ENCODE measurements at places on chromosomes 6 and 20.

DNA sequence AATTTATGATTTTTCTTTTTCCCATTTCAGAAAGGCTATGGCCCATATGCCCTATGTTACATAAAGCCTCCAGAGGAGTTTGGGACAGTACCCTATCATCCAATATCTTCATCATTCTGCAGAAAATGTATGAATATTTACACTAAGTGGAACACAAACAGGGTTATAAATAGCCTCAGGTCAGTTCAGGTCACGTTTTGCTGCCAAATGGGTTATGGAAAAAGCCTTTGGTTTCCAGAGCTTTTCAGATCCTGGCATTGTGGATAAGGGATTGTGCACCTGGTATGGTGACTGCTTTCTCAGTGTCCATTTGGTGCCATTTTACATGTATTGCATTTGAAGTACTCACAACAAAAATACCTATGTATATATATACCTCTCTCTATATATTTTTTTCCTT lies 29.4 kb downstream of the UTRN start:
- peak; percentile 71 for DNase-seq

DNA sequence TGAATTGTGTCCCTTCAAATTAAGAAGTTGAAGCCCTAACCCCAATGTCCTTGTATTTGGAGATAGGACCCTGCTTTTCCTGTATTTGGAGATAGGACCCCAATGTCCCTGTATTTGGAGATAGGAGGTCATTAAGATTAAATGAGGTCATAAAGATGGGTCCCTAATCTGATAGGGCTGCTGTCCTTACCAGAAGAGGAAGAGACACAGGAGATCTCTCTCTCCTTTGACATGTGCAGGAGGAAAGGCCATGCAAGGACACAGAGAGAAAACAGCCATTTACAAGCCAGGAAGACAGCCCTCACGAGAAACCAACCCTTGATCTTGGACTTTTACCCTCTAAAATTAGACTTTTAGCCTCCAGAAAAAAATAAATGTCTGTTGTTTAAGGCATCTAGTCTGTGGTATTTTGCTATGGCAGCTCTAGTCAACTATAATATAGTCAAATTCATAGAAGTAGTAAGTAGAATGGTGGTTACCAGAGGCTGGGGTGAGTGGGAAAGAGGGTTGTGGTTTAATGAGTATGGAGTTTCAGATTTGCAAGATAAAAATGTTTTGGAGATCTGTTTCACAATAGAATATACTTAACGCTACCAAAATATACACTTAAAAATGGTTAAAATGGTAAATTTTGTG lies 59.3 kb downstream of the UBE3D start:
- no peak for DNase-seq

DNA sequence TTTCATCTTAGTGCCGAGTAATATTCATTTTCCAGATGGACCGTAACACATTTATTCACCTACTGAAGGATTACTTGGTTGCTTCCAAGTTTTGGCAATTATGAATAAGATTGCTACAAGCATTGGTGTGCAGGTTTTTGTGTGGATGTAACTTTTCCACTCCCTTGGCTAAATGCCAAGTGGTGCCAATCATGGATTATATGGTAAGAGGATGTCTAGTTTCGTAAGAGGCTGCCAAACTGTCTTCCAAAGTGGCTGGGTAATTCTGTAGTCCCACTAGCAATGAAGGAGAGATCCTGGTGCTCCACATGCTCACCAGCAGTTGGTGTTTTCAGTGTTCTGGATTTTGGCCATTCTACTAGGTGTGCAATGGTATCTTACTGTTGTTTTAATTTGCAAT lies 117.1 kb downstream of the IRF4 start:
- DNase-seq = no peak

DNA sequence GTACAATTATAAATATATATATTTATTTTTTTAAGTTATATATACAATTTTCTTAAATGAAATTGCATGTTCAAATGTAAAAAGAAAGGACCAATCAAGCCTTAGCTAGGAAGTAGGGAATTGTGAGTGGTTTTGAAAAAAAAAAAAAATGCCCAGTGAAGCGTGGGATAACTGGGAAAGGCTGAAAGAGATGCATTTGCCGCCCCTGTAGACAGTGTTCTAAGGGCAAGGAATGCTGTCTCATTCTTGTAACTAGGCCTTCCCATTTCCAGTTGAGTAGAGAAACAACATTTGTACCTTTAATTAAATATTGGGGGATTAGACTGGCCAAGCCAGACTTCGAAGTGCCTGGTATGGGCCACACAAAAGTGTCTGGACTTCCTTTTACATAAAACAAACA lies 430.1 kb upstream of the SLC35B3 start:
- no peak for DNase-seq

- no peak for DNase-seq
Observed at GRCh38 chr6:80009531-80009930, 5.1 kb downstream of the TTK start.

DNA sequence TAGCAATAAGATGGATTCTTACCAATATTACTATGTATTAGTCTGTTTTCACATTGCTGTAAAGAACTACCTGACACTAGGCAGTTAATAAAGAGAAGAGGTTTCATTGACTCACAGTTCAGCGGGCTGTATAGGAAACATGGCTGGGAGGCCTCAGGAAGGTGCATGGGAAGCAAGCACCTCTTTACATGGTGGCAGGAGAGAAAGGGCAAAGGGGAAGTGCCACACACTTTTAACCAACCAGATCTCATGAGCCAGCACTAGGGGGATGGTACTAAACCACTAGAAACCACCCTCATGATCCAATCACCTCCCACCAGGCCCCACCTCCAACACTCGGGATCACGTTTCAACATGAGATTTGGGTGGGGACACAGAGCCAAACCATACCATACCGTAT lies 40.7 kb upstream of the CCDC167 start:
- no peak for DNase-seq

DNA sequence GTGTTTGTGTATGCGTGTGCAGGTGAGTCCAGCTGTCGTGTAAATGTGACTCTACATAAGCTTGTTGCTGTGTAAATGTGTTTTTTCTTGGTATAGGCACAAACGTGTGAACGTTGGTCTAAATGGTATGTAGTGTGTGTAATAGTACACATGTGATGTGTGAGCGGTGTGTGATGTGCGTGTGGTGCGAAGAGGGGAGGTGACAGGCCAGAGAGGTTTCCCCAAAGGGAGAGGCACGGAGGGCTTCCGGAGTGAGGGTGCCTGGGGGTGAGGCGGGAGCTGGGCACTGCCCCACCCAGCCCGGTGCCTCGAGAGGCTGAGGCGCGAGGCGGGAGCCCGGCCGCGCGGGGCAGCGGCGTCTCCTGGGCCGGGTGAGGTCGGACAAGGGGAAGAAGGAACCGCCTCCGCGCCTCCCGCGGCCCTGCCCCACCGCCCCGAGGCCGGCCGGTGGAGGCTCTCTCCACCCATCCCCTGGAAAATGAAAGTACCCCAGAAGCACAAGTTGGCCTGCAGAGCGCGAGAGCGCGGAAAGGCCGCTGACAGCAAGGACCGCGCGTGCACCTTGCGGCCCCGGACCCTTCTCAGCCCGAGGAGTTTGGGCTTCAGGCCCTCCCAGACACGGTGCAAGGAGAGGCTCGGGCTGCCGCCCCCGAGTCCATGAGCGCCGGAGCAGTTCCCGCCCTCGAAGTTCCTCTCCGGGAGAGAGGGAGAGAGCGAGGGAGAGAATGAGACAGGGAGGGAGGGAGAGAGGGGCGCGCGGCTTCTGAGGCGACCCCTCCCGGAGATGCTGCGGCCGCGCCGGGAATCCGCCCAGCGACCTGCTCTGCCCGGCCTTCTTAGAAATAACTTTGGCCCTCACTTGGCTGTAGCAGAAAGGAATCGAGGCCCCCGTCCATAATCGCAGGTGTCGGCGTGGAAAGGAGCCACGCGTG lies 43.2 kb upstream of the OSTM1 start:
- no peak for DNase-seq

DNA sequence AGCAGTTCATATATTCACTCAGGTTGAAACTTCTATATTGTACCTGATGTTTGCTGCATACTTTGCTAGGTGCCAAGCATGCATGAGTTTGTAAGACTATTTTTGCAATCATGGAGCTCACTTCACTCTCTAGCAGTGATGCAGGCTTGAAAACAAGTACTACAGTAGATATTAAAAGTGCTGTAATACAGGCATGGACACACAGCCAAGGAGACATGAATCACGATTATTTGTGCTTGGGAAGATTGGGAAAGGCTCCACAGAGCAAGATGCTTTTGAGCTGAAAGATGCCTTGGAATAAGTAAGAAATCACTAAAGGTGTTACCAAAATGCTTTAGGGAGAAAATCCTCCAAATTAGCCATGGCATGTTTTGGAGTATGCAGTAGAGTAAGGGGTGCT lies 427.4 kb downstream of the UTRN start:
- no peak for DNase-seq

DNA sequence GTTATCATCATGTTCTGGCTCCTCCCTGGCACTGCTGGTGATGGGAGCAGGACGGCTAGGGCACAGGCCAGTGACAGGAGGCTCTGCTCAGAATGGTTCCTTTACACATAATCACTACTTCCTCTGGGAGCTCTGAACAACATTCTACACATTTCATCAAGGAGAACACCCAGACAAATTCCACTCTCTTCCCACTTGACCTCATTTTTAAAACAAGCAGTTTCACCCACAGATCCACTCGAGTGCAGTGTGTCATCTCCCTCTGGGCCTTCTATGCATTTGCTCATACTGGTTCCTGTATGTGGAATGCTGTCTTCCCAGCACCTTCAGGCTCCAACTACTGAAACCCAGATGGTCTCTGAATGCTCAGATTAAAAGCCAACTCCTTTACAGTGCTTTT lies 84.8 kb downstream of the ELOVL5 start:
- no peak for DNase-seq

- DNase-seq = no peak
Observed at GRCh38 chr20:64099880-64100565, 7.3 kb downstream of the NPBWR2 start.

DNA sequence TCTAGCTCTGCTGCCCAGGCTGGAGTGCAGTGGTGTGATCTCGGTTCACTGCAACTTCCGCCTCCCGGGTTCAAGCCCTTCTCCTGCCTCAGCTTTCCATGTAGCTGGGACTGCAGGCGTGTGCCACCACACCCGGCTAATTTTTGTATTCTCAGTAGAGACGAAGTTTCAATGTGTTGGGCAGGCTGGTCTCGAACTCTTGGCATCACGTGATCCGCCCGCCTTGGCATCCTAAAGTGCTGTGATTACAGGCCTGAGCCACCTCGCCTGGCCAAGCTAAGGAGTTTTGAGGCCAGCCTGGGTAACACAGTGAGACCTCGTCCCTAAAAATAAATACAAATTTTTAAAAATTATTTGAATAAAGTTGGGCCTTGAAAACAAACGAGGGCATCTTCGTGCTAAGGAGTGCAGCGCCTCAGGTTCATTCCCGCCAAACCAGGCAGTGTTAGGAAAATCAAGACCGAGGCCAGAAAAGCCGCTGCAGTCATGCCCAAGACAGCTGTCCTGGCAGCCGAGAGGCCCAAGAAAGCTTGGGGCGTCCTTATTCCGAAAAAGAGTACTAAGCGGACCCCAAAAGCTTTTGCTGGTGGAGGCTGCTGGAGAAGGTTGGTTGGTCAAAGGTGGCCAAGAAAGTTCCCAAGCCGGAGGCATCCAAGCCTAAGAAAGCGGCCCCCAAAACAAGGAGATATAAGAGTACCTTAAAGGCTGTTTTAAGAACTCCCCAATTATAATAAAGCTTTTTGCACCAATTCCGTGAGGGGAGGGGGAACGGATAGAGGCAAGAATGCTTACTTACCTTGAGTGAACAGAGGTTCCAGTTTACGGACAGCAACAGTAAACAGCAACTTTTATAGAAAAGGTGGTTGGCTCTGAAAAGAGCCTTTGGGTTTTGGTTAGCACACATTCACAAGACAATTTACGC lies 109.0 kb downstream of the HFE start:
- DNase-seq = no peak

GRCh38 chr6:35522660-35523658 lies 10.3 kb upstream of the TULP1 start:
- DNase-seq = no peak

DNA sequence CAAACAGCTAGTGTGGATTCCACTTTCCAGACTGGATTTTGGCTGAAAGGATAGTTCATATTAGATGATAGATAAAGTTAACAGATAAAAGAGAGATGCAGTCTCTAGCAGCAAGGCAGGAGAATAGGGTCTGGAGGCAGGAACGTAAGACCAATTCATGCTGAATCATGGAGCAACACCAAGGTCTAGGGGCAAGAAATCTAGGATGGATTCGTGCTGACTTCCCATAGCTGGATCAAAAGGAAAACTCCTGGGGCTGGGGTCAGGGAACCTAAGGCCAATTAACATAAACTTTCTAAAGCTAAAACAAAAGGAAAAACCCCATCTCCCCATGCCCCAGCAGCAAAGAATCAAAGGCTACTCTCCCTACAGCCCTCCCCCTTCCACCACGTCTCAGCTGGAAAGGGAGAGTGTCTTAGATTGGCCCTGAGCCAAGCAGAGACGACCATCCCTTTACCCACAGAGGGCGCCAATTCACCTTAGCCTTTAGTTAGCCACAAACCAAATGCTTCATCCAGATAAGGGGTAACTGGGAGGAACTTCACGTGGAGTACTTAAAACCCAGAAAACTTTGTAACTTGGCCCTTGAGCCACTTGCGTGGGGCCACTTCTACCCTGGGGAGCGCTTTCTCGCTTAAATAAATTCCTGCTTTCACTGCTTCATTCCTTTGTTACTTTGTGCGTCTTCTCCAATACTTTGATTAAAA lies 7.6 kb downstream of the TREM1 start:
- DNase-seq = peak; percentile 27

- no peak for DNase-seq
Observed at GRCh38 chr6:153023977-153024708, 21.6 kb upstream of the MTRF1L start.

- no peak for DNase-seq
Observed at GRCh38 chr6:25524542-25524941, 127.5 kb upstream of the SCGN start.
